ENCODE measurements at places on chromosomes 11 and 22. TPM values are rescaled to one million over a fixed set of nuclear protein-coding genes. Genes with fewer than 3 reads are reported as not detected.

The SCUBE2 gene
- total RNA-seq: 0.18 TPM

The FOLR2 gene
- not detected for total RNA-seq

The DRD4 gene
- total RNA-seq: 0.11 TPM

The MMP7 gene
- not detected for total RNA-seq

The LRRC74B gene
- total RNA-seq: not detected

The MCHR1 gene
- total RNA-seq: not detected

The DAGLA gene
- total RNA-seq: 8.6 TPM

The DNAL4 gene
- total RNA-seq: 24.5 TPM

The TPBGL gene
- total RNA-seq: not detected

The CARD16 gene
- total RNA-seq: not detected

The OR4A16 gene
- not detected for total RNA-seq

The VSIG2 gene
- total RNA-seq: not detected

The ADAMTS8 gene
- total RNA-seq: 0.12 TPM

- DNase-seq: no peak
Measured at GRCh38 chr22:46546466-46547178, 9.2 kb upstream of the CELSR1 start.

DNA sequence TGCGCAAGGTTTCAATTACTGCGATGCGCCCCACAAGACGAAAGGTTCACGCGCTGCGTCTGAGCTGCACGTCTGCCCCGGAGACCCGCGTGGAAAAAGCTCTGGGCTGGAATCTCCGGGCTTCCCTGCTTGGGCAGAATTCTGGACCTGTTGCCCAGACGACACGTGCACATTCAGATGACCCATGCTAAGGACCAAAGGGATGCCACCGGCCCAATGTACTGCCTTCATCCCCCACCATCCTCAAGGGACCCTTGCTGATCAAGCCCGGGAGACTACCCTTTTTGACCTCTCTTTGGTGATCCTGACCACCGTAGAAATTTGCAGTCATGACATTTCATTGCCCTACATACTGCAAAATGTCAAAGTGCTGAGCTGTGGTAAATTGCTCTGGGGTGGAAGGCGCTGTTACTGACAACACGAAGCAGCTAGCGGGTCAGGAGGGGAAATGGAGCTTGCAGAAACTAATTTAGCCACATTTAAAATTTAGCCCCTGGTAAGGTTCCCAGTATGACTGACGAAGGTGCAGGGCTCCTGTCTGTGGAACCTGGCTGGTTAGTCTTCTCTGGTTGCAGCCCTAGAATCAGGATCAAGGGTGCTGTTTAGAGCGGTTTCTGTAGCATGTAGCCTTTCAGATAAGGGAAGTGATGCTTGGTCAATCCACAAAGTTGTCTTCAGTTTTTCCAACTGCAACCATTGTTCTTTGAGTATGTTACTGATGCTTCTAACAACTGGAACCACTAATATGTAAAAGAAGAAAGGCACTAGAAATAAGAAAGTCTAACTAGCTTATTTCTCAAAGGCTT is 81.9 kb downstream of the PRR5L start:
- no peak for DNase-seq

- no peak for DNase-seq
Measured at GRCh38 chr22:19972652-19973550, 31.3 kb upstream of the TXNRD2 start.

DNA sequence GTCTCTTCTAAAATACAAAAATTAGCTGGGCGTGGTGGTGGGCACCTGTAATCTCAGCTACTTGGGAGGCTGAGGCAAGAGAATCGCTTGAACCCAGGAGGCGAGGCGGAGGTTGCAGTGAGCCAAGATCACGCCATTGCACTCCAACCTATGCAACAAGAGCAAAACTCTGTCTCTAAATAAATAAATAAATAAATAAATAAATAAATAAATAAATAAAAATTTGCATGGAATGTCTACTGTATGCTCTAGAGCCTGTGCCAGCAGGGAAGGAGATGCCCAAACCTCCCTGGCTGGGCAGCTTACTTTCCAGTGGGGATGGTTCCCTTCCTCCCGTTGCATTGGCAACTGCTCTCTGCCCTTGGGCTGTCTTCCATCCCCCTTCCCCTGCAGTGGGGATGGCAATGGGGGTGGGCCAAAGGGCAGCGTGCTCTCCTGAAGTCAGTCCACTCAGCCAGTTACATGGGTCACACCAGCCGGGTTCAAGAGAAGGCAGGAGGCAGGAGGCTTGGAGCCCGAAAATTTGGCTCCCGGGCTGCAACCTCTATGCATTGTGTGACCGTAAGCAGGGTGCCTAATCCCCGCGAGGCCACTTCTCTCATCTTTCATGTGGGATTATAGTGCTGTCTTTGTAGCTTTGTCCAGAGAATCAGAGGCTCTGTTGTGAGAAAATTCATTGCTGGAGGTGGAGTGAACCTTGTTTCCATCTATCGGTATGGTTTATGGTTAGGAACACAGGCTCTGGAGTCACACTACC is 1.4 kb upstream of the LRRC10B start:
- no peak for DNase-seq

GRCh38 chr11:61671527-61671926 is 8.7 kb upstream of the DAGLA start:
- DNase-seq: peak; percentile 43

DNA sequence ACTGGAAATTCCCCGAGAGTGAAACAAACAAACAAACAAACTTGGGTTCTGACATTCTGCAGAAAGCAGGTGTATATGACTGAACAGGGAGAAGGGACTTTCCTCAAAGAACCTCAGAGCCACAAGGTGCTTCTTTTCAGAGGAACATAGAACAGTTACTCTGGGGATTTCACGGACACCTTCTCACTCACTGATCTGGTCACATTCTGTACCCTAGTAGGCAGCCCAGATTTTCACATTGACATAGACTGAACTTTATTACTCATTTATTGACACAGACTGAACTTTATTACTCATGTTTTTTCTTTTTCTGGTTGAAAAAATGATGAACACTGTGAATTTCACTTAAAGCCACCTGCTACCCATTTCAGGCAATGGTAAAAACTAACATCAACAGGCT is 263.0 kb downstream of the OPCML start:
- no peak for DNase-seq

DNA sequence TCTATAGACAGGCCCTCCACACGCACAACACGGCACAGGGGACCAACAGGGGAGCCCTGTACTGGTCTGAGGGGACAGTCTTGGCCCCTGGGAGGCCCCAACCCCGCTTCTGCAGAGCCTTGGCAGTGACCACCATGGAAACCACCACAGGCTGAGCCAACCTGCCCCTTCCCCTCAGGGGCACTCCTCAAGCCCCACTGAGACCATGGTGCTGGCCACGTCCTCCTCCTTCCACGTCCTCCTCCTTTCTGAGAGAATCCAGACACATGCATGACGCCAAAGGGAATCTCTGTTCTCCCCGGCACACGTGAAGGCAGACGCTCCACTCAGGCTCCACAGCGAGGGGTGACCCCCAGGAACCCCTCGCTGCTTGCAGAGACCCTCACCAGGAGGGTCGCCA is 2.7 kb downstream of the BRD1 start:
- DNase-seq: no peak

GRCh38 chr11:132424433-132424832 is 1054.0 kb downstream of the NTM start:
- DNase-seq: no peak

DNA sequence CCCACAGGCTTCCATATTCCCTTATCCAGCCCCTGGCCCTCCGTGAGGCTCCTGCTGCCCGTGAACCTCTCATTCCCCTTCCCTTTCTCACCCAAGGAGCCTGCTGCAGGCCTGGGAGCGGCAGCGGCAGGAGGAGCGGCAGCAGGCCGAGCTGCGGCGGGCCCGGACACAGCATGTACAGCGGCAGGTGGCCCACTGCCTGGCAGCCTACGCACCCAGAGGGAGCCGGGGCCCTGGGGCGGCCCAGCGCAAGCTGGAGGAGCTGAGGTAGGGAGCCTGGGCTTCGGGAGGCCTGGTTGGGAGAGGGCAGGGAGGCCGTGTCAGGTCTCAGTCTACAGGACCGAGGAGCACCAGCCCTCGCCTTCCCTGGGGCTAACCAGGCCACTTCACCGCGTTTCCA is 8.1 kb upstream of the SART1 start:
- DNase-seq: no peak

- DNase-seq: no peak
Measured at GRCh38 chr11:14861680-14862079, 30.4 kb downstream of the CYP2R1 start.

DNA sequence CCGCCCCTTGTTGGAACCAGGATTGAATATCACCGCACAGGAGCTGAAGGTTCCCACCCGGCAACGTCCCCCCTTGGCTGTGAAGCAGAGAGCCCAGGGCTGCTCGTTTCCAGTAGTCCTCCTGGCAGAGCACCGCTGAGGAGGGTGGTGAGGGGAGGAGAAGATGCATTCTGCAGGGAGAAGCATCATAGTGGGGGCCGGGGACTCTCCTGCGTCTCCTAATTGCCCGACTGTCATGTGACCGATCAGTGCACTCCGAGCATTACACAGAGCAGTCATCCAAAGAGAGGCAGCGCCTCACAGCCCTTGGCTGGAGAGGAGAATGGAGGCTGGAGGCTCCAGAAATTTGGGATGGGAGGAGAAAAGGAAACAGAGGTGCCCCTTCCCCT is 85.0 kb upstream of the SEPTIN5 start:
- DNase-seq: no peak

- no peak for DNase-seq
Measured at GRCh38 chr11:133531971-133532651, at the start of gene OPCML. Gene OPCML (minus strand): TSS chr11:133532501.

- no peak for DNase-seq
Measured at GRCh38 chr11:118418766-118419165, 17.4 kb downstream of the ATP5MG start.

- no peak for DNase-seq
Measured at GRCh38 chr11:74866557-74866956, 82.3 kb downstream of the XRRA1 start.

- no peak for DNase-seq
Measured at GRCh38 chr22:19377565-19378343, 53.8 kb downstream of the HIRA start.

DNA sequence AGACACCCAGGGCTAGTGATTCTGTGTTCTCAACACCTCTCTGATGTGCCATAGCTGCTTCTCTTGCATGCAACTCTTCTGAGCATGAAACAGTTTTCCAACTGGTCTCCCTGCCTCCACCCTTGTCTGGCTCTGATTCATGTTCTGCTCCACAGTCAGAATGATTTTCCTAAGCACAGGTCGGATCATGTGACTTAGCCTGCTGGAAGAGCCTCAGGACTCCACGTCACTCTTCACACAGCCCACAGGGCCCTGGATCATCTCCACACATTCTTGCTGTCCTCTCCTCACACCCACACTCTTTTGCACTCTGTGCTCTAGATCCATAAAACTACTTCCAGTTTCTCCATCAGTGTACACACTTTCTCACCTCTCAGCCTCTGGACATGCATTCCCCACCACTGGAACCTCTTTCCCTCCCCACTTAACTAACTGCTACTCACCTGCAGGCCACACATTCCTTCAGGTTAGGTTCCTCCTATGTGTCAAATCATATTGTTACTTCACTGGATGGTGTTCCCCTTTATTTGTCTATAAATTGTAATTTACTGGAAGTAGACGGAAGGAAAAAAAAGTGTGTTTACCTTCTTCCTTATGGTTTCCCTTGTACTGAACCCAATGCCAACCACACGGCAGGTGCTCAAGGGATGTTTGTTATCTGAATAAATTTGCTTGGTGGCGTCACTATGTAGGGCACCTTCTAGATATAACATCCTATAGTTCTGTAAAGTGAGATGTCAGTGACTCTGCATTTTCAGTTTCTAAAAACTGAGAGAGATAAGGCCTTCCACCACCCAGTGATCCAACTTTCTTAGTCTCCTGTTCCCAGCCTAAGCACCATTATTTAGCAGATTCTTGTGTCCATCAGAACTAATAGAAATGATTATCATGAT is 133.7 kb downstream of the ETS1 start:
- DNase-seq: peak; percentile 88

GRCh38 chr22:30649430-30650007 is 13.9 kb downstream of the SLC35E4 start:
- peak; percentile 90 for DNase-seq

- peak; percentile 96 for DNase-seq
Measured at GRCh38 chr11:78645226-78646202, 70.8 kb upstream of the NARS2 start.

- no peak for DNase-seq
Measured at GRCh38 chr11:45900916-45901617, 6.0 kb downstream of the FREY1 start.

- DNase-seq: peak; percentile 86
Measured at GRCh38 chr11:123580557-123581275, 73.7 kb downstream of the SCN3B start.

DNA sequence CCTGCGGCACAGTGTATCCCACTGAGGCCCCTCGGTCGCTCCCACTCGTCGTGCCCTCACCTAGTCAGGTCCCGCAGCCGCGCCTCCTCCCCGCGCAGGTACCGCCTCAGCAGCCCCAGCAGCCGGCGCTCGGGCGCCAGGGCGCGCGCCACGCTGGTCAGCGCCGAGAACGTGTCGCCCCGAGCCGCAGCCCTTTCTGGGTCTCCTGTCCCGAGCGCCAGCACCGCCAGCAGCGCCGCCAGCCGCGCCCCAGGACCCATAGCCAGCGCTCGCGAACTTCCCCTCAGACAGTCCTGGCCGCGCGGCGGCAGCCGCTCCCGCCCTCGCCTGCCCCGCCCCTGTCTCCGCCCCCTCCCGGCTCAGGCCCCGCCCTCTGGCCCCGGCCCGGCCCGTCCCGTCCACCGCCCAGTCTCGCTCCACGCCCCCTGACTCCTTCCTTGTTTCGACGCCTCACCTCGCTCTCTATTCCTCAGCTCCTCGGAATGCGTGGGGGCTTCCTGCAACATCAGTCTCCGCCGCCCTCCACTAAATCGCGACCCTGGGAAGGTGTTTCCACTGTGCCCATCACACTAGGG is at the start of gene P4HA3:
Gene P4HA3 (minus strand): TSS at position 289 of the 575 bp plus-strand sequence. CDS start 29 bp downstream, at position 260.
- peak; percentile 67 for DNase-seq

Measured in PC-3 (cell line).